Left lung (tissue), 14 donors: ENCODE measurements at places on chromosomes 7 and 10. TPM values are rescaled to one million over a fixed set of nuclear protein-coding genes. Genes with fewer than 3 reads are reported as not detected.

GRCh38 chr7:110507369-110507768, 583.6 kb upstream of the LRRN3 start:
- no peak overlapping the region for H3K4me3 ChIP-seq
- no peaks in the 10 kb centered on the region for H3K4me1 ChIP-seq
- no peaks in the 10 kb centered on the region for H3K27me3 ChIP-seq
- H3K27ac ChIP-seq: no peak overlapping the region
- no peak for DNase-seq
- no peaks in the 10 kb centered on the region for H3K36me3 ChIP-seq

DNA sequence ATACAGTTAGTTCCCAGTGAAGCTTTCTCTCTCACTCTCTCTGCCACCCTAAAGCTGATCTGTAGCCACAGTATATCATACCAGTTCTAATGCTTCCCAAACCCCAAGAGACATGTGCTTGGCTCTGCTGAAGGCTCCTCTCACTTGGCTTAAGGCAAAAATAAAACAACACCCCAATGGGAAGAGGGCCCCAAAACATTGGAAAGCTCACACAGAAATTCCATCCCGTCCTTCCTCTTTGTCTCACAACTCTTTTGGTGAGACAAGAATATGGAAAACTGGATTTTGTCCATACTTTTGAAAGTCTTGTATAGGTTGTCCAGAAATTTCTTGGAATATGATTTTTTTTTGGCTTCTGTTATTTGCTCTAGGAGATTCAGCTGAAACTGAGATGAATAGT, 56.1 kb upstream of the WNT16 start:
- DNase-seq: no peak
- H3K4me1 ChIP-seq: no peaks in the 10 kb centered on the region
- H3K36me3 ChIP-seq: no peaks in the 10 kb centered on the region
- H3K4me3 ChIP-seq: no peak overlapping the region

Gene ITGA8
- total RNA-seq: 25.5 TPM

- no peak overlapping the region for H3K27ac ChIP-seq
- H3K4me1 ChIP-seq: no peaks in the 10 kb centered on the region
- DNase-seq: no peak
- no peaks in the 10 kb centered on the region for H3K27me3 ChIP-seq
- no peak overlapping the region for H3K4me3 ChIP-seq
Observed at GRCh38 chr7:78326189-78326588, 527.6 kb downstream of the PHTF2 start.

GRCh38 chr7:2757904-2758672, 70.1 kb downstream of the AMZ1 start:
- peaks cover 28% of the 10 kb centered on the region for H3K4me1 ChIP-seq
- H3K27me3 ChIP-seq: no peaks in the 10 kb centered on the region
- no peaks in the 10 kb centered on the region for H3K36me3 ChIP-seq

DNA sequence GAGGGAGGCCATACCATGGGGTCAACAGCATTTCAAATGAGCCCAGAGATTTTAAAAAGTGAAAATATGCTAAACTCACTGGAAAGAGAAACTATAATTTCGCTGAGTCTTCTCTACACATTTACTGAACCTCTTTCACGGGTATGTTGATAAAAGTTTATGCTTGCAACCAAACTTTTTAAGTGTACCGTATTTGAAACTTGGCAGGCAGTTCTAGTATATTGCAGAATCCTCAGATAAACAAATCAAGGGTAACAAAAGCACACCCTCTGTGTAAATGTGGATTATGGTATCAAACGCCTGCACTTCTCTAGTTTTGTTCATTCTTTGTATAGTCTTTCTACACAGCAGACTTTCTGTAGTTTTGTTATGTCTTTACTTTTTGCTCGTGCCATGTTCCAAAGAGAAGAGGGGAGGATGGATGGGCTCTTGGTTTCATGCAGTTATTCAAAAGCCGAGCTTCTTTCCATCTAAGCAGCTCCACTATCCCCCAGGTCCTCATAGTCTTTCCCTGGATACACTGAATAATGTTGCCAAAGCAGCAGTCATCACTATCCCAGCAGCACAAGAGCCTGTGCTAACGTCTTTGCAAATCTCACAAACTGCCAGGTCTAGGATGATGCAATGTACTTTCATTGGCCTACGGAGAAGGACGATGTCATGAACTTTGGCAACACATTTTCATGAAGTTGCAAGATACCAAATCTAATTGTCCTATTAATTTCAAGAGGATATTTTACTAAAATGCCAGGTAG, 131.2 kb downstream of the MPP7 start:
- H3K27me3 ChIP-seq: no peaks in the 10 kb centered on the region
- no peak overlapping the region for H3K27ac ChIP-seq
- H3K4me1 ChIP-seq: no peaks in the 10 kb centered on the region
- DNase-seq: peak; percentile 55

GRCh38 chr7:2271273-2272026, 29.4 kb downstream of the NUDT1 start:
- no peak overlapping the region for H3K4me3 ChIP-seq
- no peaks in the 10 kb centered on the region for H3K4me1 ChIP-seq
- no peak for DNase-seq
- H3K27ac ChIP-seq: no peak overlapping the region

Gene TWIST1
- total RNA-seq: 0.47 TPM

Gene NKX2-3
- not detected for total RNA-seq

Gene FAM25G
- total RNA-seq: not detected

DNA sequence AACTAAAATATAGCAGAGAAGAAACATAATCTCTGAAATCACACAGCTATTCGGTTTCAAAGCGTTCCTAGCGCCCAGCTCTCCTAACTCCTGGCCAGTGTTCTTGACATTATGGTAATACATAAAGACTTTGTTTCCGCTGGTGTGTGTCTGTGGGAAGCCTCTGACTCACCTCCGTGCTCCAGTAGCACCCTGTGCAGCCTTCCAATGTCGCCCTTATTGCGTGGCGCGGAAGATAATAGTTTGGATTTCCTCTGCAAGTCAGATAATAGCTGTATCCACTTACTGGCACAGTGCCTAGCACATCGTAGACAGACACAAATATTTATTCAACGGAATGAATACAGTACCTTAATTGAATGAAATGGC, 570 bp downstream of the BMS1 start:
- H3K36me3 ChIP-seq: peaks cover 4% of the 10 kb centered on the region
- peak overlapping the region; percentile 69 for H3K4me3 ChIP-seq
- H3K27me3 ChIP-seq: no peaks in the 10 kb centered on the region
- peaks cover 6% of the 10 kb centered on the region for H3K4me1 ChIP-seq
- H3K27ac ChIP-seq: peak overlapping the region; percentile 94

Gene AQP1
- 567 TPM for total RNA-seq

DNA sequence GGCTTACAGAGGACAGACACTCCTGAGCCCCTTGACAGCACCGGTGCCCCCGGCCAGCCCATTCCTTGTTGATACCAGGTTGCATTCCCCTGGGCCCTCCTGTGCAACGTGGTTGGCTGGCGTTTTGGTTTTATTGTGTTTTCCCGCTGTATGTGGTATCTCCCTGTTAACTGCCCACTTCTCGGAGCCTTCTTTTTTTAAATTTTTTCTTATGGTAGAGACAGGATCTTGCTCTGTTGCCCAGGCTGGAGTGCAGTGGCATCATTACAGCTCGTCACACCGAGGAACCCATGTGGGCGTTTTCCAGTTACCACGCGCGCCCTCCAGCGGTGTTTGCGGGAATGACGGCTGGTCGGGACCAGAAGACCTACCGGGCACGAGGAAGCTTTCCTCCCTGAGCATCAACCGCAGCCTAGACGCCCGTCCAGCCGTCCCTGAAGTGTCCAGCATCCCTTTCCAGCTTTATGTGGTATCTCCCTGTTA, 16.9 kb upstream of the ZFAND2A start:
- DNase-seq: no peak
- H3K27me3 ChIP-seq: peaks cover 27% of the 10 kb centered on the region
- H3K27ac ChIP-seq: no peak overlapping the region

Gene H2BK1
- not detected for total RNA-seq

- H3K4me1 ChIP-seq: no peaks in the 10 kb centered on the region
- no peak overlapping the region for H3K4me3 ChIP-seq
- H3K36me3 ChIP-seq: no peaks in the 10 kb centered on the region
- DNase-seq: peak; percentile 9
Observed at GRCh38 chr10:131213741-131214505, 97.6 kb downstream of the TCERG1L start.

GRCh38 chr7:46551603-46552002, 630.5 kb upstream of the IGFBP3 start:
- DNase-seq: no peak
- no peaks in the 10 kb centered on the region for H3K36me3 ChIP-seq
- no peaks in the 10 kb centered on the region for H3K4me1 ChIP-seq
- no peak overlapping the region for H3K27ac ChIP-seq
- H3K27me3 ChIP-seq: no peaks in the 10 kb centered on the region

- no peak overlapping the region for H3K27ac ChIP-seq
- H3K27me3 ChIP-seq: peaks cover 3% of the 10 kb centered on the region
- no peaks in the 10 kb centered on the region for H3K36me3 ChIP-seq
- H3K4me3 ChIP-seq: no peak overlapping the region
- DNase-seq: no peak
Observed at GRCh38 chr7:29797112-29797944, 9.0 kb upstream of the WIPF3 start.

Gene WDR37
- total RNA-seq: 23.8 TPM

DNA sequence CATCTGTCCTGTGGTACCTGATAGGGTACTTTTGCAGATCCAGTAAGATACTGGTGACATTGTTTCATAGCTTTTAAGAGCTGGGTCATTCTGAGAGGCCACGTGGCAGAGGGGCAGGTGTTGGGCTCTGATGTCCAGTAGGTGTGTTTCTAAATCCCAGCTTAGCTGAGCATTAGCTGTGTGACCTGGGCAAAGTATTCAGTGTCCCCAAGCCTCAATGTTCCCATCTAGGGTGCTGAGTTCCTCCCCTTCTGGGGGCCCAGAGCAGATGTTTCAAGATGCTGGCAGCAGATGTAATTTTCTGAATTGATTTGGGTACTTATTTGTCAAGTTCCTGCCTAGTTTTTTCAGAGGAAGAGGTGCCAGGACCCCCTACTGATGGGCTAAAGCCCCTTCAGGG, 52.9 kb downstream of the NEURL1 start:
- DNase-seq: no peak
- H3K36me3 ChIP-seq: no peaks in the 10 kb centered on the region
- H3K4me1 ChIP-seq: peaks cover 12% of the 10 kb centered on the region
- H3K4me3 ChIP-seq: no peak overlapping the region
- H3K27me3 ChIP-seq: no peaks in the 10 kb centered on the region
- no peak overlapping the region for H3K27ac ChIP-seq

DNA sequence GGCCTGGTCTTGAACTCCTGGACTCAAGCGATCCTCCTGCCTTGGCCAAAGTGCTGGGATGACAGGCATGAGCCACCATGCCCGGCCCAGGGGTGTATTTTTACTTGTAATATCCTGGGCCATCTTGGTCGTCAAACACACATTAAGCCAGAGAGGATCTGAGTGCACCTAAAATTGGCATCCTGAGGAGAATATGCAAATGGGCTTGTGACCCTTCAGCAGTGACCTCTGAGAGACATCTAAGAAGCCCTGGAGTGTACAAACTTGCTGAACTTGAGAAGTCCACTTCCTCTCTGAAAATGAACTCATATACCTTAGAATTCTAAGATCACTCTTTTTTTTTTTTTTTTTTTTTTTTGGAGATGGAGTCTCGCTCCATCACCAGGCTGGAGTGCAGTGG, 372.0 kb upstream of the C7orf33 start:
- no peak overlapping the region for H3K27ac ChIP-seq
- H3K27me3 ChIP-seq: no peaks in the 10 kb centered on the region
- no peaks in the 10 kb centered on the region for H3K4me1 ChIP-seq
- H3K4me3 ChIP-seq: no peak overlapping the region
- H3K36me3 ChIP-seq: no peaks in the 10 kb centered on the region

Gene SLC26A5
- 0.84 TPM for total RNA-seq

GRCh38 chr10:51861731-51862130, 162.3 kb upstream of the CSTF2T start:
- H3K27me3 ChIP-seq: no peaks in the 10 kb centered on the region
- no peak overlapping the region for H3K27ac ChIP-seq
- DNase-seq: no peak

DNA sequence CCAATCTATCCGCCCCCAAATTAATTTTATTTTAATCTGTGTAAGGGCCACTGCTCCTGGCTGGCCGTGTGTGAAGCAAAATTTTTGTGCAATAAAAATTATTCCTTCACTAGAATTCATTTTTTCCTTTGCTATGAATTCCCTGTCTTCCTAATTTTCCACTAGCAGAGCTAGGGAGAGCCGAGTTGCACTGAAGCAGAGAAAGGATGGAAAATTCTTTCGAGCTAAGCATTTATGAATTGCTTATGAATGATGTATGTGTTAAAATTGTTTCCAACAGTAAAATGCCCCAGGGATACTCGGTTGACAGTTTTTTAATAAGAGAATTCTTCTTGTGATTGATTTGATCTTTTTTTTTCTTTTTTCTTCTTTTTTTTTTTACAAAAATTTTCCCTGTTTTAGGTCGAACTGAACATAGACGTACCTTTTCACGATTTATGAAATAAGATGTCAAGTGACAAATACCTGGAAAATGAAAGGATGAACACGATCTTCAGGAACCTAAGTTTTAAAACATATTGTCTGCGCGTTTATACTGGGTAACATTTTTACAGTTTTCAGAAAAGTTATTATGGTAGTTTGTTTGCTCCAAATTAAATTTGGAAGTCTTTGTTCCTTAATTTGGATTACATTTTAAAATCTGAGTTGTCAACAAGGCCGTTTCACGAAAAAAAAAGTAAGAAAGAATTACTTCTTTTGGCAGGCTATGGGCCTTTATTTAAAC, 288.8 kb upstream of the NFE2L3 start:
- DNase-seq: no peak
- H3K36me3 ChIP-seq: no peaks in the 10 kb centered on the region
- H3K4me1 ChIP-seq: peaks cover 7% of the 10 kb centered on the region
- H3K4me3 ChIP-seq: peak overlapping the region; percentile 6

Gene UCN3
- total RNA-seq: not detected

DNA sequence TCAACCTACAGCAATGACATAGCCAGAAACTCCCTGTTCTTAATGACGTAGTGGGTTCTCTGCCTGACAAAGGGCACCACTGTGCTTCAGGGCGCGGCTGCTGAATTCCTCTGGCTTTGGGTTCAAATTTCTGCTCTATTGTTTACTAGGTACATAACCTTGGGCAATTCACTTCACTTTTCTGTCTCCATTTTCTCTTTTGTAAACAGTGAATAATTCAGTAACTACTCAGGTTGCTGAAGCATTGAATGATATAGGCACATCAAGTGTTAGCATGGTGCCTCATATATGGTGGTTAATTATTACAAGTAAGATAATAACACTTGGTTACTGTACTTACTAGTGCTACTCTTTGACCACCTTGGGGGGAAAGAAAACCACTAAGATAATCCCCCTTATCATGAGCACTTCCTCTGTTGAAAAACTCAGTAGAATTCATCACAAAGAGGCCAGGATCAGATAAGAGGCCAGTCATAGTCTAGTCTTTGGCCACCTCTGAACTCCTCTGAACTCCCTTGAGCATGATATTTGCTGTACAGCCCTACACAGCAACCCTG, 92.0 kb upstream of the AHR start:
- no peaks in the 10 kb centered on the region for H3K27me3 ChIP-seq
- H3K4me1 ChIP-seq: no peaks in the 10 kb centered on the region
- no peaks in the 10 kb centered on the region for H3K36me3 ChIP-seq

Gene GSTO2
- total RNA-seq: 13.4 TPM

Gene ACTL6B
- not detected for total RNA-seq

- no peaks in the 10 kb centered on the region for H3K36me3 ChIP-seq
- H3K4me1 ChIP-seq: no peaks in the 10 kb centered on the region
- peak overlapping the region; percentile 30 for H3K27ac ChIP-seq
- H3K27me3 ChIP-seq: no peaks in the 10 kb centered on the region
- no peak overlapping the region for H3K4me3 ChIP-seq
Observed at GRCh38 chr7:42740408-42740807, 171.5 kb downstream of the C7orf25 start.
